ENCODE measurements at places on chromosomes 2 and 18.
A peak's percentile ranks its signal among the peaks of the same experiment; 100 is the strongest.

- DNase-seq = no peak
Observed at GRCh38 chr2:219661197-219661954, 33.9 kb downstream of the SLC4A3 start.

GRCh38 chr18:33820517-33821371 lies 242.7 kb downstream of the ASXL3 start:
- peak; percentile 37 for DNase-seq

DNA sequence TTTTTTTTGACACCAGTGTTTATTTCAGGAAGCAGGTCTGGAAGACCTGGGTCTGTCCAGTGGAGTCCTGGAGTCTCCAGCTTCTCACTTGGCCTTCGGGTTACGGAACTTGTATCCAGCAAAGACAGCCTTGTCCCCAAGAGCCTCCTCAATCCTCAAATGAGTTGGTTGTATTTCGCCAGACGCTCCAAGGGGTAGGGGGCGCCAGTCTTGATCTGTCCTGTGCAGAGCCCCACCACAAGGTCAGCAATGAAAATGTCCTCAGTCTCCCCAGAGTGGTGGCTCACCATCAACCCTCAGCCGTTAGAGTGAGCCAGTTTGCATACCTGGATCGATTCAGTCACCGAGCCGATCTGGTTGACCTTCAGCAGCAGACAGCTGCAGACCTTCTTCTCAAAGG lies 21.9 kb downstream of the ASXL2 start:
- DNase-seq = no peak

GRCh38 chr2:139427164-139427563 lies 647.0 kb upstream of the NXPH2 start:
- DNase-seq = no peak

- no peak for DNase-seq
Observed at GRCh38 chr2:192394605-192395004, 199.9 kb upstream of the TMEFF2 start.

- DNase-seq = no peak
Observed at GRCh38 chr2:118257696-118258095, 169.4 kb downstream of the INSIG2 start.

- DNase-seq = no peak
Observed at GRCh38 chr2:121790276-121790956, 35.0 kb downstream of the TSN start.

DNA sequence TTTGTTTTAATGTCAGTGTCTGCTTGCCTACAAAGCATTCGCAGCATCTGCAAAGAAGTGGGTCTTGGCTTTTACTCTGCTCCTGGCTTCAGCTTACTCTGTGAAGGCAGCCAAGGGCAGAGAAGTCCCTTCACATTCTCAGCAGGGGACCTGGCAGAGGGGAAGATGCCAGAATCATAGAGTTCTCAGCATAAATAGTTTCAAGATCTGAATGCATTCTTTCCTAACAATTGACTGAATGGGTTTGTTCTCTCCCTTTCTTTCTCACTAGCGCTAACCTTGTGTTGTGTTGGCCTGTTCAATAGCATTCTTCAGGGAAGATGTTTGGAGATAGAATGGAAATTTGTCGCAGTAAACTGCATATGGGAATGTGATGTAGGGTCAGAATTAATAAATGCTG lies 106.9 kb downstream of the FARSB start:
- peak; percentile 25 for DNase-seq

DNA sequence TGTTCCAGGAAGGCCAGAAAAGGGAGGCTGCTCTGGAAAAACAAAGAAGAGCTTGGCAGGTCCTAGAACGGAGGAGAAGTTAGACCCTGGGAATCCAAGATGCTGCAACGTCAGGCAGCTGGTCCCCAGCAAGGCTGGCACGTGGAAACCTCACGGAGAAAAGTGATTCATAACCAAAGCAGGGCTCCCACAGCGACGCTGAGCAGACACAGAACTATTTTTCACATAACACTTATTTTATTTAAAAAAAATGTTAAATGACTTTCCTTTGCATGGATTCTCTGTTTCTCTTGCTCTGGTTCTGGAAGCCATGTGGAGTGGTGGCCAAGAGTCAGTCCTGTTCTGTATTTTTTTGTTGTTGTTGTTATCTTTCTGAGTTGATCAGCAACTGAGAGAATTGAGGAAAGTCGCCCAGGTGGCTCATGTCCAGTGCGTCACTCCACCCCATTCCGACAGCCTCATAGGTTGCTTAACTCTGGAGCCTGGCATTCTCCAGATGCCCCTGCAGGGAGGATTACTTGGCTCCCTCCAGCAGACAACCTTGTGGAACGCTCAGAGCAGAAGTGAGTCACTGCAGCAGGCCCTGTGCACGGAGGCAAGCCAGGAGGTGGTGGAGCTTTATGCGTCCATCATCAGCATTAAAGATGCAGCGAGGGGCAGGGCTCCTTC lies 229.9 kb upstream of the HDAC4 start:
- DNase-seq = no peak

- DNase-seq = no peak
Observed at GRCh38 chr2:31893094-31893493, 117.7 kb downstream of the MEMO1 start.

GRCh38 chr2:6352906-6353515 lies 512.7 kb downstream of the CMPK2 start:
- DNase-seq = peak; percentile 67

DNA sequence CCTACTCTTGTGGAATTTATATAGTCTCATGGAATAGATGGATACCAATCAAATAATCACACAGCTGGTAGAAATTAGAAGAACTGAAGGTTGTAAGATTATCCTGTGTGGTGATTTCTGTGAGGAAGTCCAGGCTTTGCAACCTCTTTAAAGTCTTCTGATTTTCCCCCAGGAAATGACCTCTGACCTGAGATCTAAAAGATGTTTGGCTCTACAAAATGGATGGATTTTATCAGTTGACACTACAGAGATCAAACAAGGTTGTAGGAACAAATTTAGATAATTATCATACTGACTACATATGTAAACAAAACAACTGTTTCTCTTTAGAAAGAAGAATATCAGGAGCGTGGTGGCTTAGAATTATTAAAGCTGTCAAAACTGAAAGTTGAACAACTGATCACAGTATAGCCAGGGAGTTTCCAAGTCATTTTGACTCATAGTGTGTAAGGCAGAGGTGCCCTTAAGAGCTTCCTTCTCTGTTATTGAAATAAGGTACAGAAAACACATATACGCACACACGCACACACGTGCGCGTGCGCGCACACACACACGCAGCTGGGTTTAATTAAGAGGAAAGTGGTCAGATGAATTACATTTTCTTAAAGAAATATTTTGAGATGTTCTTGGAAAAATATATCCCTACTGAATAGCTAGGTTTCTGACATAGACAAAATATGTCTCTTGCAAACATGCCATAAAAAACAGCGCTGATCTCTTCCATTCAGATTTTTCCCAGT lies 35.5 kb upstream of the PELI1 start:
- no peak for DNase-seq

DNA sequence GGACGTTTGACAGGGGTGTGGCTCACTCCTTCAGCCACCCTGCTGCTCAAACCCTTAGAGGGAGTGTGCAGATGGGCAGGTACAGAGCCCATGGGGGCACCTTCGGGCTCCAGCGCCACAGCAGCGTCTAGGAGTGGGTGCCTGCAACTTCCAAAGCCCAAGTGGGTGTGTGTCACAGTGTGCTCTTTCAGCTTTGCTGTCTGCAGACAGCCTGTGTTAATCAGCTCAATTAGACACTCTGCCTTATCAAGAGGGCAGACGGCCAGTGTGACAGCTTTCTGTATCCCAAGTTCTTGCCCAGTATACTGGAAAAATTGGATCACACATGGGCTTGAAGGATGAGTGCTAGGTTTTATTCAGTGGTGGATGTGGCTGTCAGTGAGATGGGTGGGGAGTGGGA lies 96.7 kb downstream of the AP1S3 start:
- no peak for DNase-seq

GRCh38 chr2:127743477-127744026 lies 42.3 kb downstream of the SFT2D3 start:
- DNase-seq = no peak

DNA sequence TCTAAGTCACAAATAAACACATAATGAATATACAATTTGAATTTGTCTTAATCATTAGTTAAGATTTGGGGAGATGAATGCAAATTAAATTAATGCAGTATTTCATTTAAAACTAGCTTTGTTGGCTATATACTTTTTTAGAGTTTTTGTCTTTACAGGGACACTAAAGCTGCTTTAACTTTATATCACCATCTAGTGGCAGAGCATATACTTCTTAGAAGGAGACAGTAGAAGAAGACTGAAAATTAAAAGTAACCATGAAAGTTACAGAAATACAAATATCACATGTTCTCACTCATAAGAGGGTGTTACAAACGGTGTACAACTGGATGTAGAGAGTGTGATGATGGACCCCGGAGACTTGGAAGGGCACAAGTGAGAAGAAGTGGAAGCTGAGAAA lies 268.3 kb upstream of the NETO1 start:
- DNase-seq = no peak

GRCh38 chr2:236573066-236573929 lies 3.7 kb downstream of the ACKR3 start:
- DNase-seq = no peak

GRCh38 chr2:223369889-223370288 lies 232.3 kb downstream of the SCG2 start:
- no peak for DNase-seq

GRCh38 chr2:62724886-62725711 lies 19.6 kb downstream of the EHBP1 start:
- DNase-seq = no peak

DNA sequence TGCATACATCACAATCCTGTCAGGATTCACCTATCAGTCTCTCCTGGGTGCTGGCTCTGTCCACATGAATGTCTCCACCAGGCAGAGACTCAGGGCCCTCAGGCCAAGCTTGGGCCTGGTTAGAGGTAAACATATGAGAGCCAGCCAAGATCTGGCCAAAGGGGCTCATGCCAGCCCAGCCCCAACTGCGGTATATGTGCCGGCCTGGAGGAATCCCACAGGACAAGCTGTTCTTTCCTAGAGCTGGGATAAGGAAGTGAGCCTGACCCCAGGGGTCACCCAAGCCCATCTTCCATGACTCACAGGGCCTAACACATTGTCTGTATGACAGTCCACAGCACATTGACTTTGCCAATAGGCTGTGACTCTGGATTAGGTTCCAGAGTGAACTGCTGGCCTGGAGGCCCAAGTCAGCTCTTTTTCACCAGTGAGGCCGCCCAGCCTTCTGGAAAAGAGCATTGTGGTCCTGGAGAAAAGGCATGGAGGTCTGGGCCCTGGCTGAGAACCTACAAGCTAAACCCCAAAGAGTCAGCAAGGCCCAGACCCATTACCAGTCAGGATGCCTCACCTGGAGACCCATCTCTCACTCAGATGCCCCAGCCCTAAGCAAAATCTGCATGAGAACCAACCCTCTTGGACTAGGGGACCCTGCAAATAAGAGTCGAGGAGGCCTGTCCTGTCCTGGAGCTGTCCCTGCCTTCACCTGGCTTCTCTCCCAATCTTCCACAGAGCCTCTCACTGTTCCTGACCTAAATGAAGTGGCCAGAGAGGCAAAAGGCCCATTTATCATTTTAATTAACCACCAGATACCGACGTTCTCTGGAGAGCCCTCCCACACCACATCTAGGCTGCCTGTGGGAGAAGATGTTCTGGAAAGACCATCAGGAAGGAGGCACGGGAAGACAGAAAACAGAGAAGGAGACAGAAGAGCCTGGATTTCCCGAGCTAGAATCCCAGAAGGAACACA lies 120.9 kb upstream of the PKDCC start:
- DNase-seq = no peak

DNA sequence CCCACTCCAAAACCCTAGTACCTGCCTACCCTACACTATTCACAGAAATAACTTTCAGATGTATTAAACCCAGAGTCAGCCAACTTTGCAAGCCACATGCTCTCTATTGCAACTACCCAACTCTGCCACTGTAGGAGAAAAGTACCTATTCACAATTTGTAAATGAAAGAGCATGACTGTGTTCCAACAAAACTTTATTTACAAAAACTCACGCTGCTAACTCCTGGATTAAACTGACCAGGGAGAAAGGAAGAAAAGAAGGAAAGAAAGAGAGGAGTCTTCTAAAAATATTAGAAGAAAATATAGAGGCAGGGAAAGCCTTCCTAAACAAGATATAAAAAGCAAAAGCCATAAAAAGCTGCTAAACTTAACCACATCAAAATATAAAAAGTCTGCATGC lies 24.6 kb downstream of the SLC1A4 start:
- no peak for DNase-seq

GRCh38 chr2:112784199-112785189 lies at the start of gene IL1A:
Gene IL1A, minus strand, starts transcription at chr2:112784493. Its CDS starts 723 bp downstream, at chr2:112783770.
- no peak for DNase-seq
